Mucosa of descending colon (tissue), 3 donors: ENCODE measurements at places on chromosomes 6 and 20. TPM values are rescaled to one million over a fixed set of nuclear protein-coding genes. Genes with fewer than 3 reads are reported as not detected.

The RIPOR2 gene
- 4.7 TPM for total RNA-seq

DNA sequence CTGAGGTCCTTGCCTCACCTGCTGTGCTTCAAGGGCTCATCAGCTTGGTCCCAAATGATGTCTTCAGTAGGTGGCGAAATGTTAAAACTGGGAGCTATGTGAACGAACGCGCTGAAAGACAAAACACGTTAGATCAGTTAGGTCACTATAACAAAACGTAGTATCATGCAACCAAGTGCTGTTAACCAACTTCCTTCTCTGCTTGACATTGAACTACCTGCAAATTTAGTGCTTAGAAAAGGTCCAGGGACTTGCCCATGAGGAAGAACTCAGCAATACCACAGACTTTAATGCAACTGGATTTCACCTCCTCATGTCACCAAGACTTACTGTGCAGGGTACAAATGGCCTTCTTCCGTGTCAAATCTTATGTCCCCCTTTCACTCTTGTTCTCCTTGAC is 24.8 kb downstream of the BACH2 start:
- no peak for DNase-seq

DNA sequence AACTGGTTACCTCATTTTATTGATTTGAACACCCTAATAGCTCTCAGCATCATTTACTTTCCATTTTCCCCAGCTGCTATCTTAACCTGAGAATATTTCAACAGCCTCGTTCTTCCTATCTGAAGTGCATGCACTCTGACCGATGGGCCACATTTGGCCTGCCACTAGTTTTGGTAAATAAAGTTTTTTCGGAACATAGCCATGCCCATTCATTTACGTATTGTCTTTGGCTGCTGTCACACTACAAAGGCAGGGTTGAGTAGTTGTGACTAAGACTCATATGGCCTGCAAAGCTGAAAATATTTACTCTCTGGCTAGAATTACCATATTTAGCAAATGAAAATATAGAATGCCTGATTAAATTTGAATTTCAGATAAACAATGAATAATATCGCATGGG is 10.8 kb downstream of the ADGRF4 start:
- DNase-seq, result no peak

- no peak for DNase-seq
Observed at GRCh38 chr20:62313021-62313420, 10.2 kb downstream of the ADRM1 start.
